T-helper 2 cell (primary cell): ENCODE measurements at places on chromosomes 2 and 18.

DNA sequence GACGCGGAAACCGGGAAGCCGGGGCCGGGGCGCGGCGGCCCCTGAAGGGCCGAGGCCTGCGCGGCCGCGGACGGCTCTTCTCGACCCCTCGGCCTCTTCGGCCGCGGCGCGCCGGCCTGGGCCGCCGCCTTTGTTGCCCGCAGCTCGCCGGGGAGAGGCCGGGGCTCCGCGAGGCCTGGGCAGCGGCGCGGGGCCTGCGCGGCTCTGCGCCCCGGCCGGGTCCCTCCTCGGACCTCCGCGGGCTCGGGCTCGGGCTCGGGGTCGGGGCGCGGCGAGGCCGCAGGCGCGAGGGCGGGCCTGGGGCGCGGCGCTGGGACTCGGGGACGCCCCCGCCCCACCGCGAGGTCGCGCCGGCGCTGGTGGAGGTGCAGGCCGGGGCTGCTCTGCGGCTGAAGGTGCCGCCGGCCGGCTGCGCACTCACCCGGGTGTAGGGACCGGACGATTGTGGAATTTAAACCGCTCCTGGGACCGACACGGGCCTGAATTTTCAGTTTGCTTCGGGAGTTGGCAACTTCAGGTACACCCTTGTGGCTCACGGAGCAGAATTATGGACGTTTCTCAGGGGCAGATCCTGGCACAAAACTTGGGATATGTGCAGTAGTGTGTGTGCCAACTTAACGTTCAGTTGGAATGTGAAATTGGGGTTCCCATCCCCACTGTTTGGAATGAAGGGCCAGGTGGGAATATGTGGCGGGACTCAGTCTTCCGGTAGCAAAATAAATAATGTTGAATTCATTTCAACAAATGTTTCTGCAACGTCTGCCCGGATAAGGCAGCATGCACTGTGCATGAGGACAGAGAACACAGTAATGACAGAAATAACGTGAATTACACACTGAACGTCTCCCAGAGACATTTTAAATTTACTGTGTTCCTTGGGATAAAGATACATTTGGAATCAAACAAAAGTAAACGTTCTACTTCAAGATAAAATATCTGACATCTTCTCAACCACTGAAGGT is 787 bp downstream of the SOCS6 start:
- no peak for DNase-seq

GRCh38 chr2:147538088-147538487 is 306.7 kb upstream of the ACVR2A start:
- no peak for DNase-seq

- no peak for DNase-seq
These were observed 14.6 kb upstream of the MCM6 start for GRCh38 chr2:135890835-135891234.

- DNase-seq, result no peak
These were observed 1217.0 kb upstream of the ZEB2 start for GRCh38 chr2:145736871-145737270.

DNA sequence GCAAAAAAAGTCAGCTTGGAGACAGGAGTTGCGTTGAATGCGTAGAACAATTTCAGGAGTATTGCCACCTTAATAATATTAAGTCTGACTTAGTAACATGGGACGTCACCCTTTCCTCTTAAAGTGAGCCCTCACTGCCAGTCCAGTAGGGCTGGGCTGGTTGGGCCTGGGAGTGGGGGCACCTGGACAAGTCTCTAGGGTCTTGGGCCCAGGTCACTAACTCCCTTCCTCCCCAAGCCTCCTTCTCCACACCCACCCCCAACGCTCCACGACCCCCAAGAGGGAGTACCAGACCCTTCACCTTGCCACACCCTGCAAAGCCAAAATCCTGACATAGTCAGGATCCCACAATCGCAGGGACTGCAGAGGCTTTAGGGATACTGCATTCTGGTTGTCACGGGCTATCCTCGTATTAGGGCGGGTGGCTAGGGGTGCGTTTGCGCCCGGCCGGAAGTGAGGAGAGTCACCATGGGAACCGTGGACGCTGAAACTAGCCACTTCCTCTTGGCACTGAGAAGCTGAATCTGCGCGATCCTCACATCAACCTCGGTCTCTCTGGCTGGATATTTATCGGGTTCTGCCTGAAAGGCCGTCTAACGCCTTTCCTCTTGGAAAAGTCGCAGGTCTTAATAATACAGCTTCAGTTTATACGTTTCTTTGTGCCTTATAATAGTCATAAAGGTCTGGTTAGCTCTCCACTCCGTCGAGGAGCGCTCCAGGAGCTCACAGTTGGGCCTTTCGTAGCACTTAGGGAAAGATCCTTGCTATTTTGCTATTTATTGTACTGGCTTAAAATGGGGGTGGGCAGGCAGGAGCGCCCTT is 10.3 kb upstream of the CXXC1 start:
- DNase-seq, result peak; percentile 47

GRCh38 chr18:22723773-22724172 is 209.4 kb upstream of the RBBP8 start:
- DNase-seq, result no peak

- no peak for DNase-seq
These were observed 41.9 kb upstream of the SCN9A start for GRCh38 chr2:166417669-166418068.

DNA sequence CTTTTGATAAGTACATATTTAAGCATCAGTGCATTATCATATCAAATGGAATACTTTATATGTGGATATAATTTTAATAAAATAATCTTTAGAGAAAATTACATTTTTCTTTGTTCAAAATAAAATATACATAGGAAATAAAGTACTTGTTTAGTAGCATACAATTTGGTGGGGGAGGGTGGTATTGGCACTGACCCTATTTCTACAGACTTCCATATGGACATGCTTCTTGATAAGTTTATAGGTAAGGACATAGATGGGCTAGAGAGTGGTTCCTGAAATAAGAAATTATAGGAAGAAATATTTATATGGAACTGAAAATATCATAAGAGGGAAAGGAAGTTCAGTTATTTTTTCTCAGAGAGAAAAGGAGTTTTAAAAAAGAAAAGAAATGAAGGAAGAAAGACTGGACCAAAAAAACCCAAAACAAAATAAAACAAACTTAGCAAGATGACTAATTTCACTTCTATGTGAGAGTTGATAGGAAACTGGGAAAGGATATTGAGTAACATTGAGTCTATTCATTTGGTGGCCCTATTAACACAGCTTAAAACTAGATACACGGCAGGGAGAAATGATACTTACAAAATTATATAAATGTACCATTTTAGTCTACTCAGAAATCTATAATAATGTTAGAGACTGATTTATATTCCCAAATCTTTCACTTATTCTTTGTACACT is 505.9 kb downstream of the ERBB4 start:
- no peak for DNase-seq

GRCh38 chr2:169736902-169737301 is 3.3 kb downstream of the KLHL23 start:
- no peak for DNase-seq

DNA sequence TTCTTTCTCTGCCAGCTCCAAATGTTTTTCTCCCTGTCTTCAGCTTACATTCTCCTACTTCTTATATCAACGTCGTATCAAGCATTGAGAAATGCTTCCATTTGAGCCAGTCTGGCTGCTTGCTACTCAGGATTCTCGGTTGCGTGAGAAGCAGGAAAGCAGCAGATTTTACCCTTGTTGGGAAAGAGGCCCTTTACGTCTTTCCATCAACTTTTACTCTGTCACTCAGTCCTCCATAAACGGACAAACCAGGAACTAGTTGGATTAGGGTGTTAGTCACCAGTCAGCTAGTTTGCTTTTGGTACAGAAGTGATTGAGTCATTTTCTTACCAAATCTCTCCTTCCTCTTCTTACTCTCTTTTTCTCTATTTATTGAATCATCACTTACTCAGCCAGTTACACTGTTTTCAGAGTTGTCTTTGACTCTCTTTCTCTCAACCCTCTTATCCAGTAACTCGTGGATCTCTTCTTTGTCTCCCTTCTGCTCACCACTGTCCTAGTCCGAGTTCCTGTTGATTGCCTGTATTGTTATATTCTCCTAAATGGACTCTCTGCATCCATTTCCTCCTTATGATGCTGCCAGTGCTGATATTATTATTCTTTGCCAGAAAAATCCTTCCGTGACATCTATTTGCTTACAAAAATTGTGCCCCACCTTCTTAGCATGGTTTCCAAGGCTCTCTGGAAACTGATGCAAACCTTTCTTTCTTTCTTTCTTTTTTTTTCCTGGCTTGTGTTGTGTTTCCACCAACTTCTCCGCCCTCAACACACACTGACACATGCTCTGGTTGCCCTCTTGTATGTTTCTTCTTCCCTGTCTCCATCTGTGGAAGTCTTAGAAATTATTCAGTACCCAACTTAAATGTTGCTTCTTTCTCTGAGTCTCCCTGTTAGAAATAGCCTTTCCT is 61.5 kb downstream of the VRK2 start:
- no peak for DNase-seq

DNA sequence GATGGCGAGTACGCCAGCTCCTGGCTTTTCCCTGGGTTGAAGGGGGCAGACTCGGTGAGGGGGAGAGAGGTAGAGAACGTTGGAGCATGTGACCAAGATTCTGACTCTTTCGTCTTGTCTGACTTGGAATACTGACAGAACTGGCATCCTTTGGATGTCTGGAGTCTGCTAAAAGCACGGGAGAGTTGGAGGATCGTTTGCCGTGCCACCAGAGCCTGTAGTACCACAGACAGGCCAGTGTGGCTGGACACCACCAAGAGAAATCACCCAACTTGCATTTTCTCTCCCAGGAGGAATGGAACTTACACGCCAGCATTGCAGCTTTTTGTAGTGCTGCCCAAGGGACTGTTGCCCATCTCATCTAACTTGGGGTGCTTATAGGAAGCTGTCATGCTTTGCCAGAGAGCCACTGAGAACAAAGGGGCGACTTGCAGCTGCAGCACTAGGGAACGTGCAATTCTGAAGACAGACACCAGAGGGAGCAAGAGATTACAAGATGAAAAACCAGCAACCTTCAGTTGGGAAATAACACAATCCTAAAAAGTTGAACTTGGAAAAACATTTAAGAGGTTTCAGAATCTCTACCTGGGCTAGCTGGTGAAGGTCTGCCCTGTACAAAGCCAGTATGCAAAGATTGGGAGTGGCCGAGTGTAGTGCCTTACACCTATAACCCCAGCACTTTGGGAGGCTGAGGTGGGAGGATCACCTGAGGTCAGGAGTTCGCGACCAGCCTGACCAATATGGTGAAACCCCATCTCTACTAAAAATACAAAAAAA is 24.1 kb downstream of the PSMG2 start:
- no peak for DNase-seq

GRCh38 chr2:181978351-181979150 is 7.1 kb upstream of the PPP1R1C start:
- DNase-seq, result no peak

- DNase-seq, result no peak
These were observed 31.3 kb downstream of the CNGA3 start for GRCh38 chr2:98377544-98377943.

DNA sequence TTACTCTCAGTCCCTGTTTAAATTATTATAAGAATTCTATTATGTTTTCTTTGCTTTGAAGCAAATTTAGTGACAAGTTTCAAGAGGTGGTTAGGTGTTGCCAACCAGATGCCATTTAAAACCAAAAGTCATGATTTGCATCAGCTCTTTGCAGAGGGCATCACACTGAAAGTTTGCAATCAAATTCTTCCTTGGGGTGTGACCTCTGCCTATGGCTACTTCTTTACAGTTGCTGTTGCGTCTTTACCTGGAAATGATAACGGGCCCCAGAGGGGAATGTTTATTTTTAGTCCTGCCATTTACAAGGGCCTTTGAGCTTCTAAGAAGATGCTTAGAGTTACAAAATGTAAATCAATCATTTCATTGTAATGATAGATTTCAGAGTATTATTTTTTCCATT is 561.0 kb downstream of the ARHGAP15 start:
- DNase-seq, result no peak

- no peak for DNase-seq
These were observed 12.7 kb downstream of the TRIP12 start for GRCh38 chr2:229909090-229909489.

DNA sequence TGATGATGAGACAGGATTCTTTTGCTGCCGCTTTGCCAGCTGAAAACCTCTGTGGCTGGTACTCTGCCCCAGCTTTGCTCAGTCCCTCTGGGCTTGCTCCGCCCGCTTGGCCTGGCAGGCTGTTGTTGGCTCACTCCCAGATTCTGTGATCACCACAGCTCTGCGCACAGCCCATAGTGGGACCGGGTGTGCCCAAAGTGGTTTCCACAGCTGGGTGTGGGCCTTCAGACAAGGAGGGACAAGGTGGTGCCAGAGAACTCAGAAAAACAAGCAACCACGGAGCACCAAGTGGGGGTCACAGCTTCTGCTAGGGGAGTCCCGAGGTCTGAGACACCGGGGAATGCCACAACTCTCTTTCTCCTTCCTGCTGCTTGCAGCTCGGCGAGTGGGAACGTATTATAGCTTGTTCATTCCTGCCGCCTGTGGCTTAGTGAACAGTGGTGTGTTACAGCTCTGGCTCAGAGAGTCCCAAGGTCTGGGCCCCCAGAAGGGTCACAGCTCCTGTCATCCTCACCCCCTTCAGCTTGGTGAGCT is 9.2 kb upstream of the KYNU start:
- no peak for DNase-seq

GRCh38 chr2:221836095-221836494 is 264.0 kb upstream of the EPHA4 start:
- DNase-seq, result no peak

DNA sequence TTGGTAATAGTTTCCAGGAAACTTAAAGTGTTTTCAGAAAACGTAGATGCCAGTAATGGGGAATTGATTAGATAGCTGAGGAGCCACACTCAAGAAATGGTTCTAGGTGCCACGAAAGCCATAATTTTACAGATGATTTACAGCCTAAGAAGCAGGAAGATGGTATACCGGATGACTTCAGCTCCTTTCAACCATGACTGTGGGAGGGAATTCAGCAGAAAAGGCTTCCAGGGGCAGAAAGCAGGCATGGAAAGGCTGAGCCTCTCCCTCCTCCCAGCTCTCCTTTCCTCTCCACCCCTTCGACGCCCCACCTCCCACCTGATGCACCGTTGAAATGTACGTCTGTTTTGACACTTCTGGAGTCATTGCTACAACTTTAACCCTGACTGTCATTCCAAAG is 68.6 kb upstream of the SMIM21 start:
- DNase-seq, result no peak

DNA sequence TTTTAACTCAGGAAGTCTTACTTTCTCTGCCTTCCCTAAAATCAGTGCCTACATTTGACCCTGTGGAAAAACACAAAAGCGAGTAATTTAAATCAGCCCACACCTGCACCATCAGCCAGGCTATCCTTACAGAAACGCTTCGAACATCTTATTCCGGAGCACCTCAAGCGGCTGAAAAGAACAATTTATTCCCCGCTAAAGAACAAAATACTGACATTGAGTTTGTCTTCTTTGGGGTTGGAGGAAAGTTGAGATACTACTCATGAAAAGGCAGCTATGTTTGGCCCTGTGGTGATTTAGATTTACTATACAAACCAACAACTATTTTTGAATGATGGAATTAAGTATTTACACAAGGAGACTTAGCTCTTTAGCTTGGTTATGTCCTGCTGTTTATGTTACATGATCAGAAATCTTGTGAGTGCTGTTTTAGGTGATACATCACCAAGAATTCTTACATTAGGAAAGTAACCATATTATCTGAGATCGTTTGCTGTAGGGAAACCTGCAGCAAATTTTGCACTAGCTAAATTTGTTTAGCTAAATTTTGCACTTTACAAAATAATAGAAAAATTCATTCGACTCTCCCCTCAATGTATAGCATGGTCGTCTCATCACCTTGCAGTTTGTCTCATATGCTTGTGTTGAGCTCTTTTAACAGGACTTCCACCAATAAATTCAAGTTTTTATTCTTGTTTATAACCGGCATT is 158.8 kb upstream of the SIX2 start:
- no peak for DNase-seq

- DNase-seq, result no peak
These were observed 488.5 kb upstream of the NRP2 start for GRCh38 chr2:205193836-205194228.
